Body of pancreas (tissue), 4 donors: ENCODE measurements at places on chromosomes 2 and 18. TPM values are rescaled to one million over a fixed set of nuclear protein-coding genes. Genes with fewer than 3 reads are reported as not detected.

The NRBP1 gene
- 36.6 TPM for total RNA-seq

The PLEKHH2 gene
- 10.4 TPM for total RNA-seq

The HOXD10 gene
- total RNA-seq = not detected

The C2orf15 gene
- total RNA-seq = 3.9 TPM

The TMEM247 gene
- total RNA-seq = not detected

The GCG gene
- total RNA-seq = 129 TPM

The RNF125 gene
- 2.6 TPM for total RNA-seq

The LINC00305 gene
- total RNA-seq = not detected
